GM06990 (cell line): ENCODE measurements at places on chromosomes 4 and X.

DNA sequence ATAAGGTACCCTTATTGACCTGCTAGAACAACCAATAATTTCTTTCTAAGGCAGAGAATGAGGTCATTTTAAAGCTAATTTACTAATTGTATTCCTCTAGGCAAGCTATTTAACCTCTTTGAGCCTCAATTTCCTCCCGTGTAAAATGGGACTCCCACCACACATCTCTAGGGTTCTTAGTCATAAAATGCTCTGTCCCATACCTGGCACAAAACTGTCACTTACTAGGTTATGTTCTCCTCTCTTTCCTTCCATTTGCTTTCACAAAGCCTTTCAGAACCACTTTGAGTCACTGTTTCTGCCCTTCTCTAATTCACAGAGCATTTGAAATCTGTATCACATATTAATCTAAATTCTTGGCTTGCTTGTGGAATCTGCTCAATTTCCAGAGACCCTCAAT lies 2.4 kb upstream of the GPR82 start:
- DNase-seq: no peak

DNA sequence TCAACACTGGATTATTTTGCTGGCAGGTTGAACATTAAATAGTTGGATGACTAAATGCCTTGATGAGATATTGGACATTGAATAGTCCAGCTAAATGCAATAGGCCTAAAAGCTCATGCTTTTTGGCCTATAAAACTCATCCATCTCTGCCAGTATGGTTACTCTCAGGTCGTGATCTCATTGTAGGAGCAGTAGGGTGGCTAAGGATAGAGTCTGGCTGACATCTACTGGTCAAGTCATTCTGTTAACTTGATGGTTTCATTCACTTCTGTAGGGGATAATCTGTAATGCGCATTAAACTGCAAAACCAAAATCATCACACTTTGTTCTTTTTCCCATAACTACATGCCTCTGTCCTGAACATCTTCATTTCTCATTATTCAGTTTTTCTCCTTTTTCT lies 227.0 kb downstream of the DKK2 start:
- DNase-seq: no peak

- no peak for DNase-seq
These were observed 6.0 kb downstream of the SAT1 start for GRCh38 chrX:23788946-23789345.

DNA sequence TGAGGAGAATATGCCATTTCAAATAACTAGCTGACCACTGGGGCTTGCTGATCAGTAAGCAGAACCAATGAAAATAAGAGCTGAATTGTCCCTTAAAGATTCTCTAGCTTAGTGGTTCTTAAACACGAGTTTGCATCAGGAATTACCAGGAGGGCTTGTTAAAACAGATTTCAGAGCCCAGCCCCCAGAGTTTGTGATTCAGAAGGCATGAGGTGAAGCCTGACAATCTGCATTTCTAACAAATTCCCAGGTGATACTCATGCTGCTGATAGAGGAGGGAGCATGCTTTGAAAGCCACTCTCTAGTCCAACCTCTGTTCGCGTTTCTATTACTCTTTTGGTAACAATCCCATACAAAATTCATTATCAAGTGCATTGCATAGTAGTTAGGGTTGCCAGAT lies 35.5 kb downstream of the DCX start:
- DNase-seq: no peak

DNA sequence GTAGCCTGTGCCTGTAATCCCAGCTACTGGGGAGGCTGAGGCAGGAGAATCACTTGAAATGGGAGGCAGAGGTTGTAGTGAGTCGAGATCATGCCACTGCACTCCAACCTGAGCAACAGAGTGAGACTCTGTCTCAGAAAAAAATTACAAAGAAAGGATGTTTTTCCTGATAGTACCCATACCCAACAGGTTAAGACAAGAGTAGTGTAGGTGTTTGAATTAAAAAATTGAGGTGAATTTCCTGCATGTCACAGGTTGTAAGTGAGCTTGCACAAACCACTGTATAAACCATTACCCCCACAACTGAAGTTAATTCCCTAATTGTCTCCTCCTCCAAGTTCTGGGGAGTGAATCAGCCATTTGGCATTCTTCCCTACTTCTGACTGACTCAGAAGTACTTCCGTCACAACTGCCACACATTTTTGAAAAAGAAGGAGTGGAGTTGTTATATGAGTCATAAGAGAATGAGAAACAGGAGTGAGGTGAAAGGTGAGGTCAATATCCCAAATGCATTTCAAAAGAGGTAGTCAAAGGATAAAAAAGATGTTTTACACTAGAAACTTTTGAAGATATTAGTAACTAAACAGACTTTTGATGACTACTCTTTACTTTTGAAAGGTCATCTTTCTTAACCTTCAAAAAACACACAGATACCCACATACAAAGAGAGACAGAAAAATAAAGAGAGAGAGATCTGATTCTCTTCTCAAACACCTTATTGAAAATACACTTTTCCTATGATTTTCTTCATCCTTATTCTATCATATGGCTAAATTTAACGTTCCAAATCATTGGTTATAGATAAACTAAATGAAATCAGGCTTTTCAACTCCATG lies 134.5 kb downstream of the BTC start:
- no peak for DNase-seq

DNA sequence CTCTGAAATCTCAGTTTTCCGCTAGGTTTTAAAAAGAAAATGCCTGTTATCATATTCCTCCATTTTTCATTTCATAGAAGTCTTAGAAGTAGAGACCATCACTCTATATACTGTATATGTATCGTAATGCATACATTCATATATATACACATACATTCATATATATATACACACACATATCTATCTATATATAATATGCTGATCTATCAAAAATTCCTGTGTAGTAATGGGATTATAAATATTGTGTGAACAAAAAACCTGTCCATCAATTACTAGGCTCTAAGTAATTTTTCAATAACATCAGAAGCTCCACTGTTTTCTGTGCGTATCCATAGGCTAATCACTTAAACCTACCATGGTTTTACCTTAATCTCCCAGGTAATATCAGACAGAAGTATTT lies 150.2 kb downstream of the DCHS2 start:
- no peak for DNase-seq

GRCh38 chr4:144300616-144301015 lies 160.1 kb upstream of the GYPA start:
- no peak for DNase-seq
